NT2/D1 (cell line): ENCODE measurements at places on chromosomes 11 and 22.

DNA sequence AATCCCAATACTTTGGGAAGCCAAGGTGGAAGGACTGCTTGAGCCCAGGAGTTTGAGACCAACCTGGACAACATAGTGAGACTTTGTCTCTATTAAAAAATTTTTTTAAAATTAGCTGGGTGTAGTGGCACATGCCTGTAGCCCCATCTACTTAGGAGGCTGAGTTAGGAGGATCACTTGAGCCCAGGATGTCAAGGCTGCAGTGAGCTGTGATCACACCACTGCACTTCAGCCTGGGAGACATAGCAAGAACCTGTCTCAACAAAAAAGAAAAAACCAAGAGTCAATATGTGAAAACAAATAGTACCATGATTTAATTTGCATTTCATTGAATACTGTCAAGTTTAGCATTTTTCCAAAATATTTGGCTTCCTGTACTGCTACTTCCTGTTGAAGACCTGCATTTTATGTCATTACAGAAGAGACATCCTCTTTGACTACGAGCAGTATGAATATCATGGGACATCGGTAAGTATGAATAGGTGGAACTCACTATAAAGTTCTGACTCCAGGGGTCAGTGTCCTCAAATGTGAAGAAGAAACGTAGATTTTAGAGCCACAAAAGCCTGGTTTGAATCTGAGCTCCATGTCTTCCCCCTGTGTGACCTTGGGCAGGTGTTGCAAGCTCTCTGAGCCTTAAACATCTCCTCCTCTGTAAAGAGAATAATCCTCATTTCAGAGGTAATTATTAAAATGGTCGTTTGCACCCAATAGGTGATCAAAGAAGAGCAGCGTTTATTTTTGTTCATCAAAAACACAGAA is 16.0 kb downstream of the CDC45 start:
- no peak for DNase-seq

GRCh38 chr22:48753381-48753730 is 1074.3 kb downstream of the BRD1 start:
- DNase-seq, result no peak

- DNase-seq, result no peak
Measured at GRCh38 chr22:19019029-19019678, 83.1 kb upstream of the PRODH start.

GRCh38 chr11:44938066-44938691 is 12.5 kb downstream of the TP53I11 start:
- no peak for DNase-seq

DNA sequence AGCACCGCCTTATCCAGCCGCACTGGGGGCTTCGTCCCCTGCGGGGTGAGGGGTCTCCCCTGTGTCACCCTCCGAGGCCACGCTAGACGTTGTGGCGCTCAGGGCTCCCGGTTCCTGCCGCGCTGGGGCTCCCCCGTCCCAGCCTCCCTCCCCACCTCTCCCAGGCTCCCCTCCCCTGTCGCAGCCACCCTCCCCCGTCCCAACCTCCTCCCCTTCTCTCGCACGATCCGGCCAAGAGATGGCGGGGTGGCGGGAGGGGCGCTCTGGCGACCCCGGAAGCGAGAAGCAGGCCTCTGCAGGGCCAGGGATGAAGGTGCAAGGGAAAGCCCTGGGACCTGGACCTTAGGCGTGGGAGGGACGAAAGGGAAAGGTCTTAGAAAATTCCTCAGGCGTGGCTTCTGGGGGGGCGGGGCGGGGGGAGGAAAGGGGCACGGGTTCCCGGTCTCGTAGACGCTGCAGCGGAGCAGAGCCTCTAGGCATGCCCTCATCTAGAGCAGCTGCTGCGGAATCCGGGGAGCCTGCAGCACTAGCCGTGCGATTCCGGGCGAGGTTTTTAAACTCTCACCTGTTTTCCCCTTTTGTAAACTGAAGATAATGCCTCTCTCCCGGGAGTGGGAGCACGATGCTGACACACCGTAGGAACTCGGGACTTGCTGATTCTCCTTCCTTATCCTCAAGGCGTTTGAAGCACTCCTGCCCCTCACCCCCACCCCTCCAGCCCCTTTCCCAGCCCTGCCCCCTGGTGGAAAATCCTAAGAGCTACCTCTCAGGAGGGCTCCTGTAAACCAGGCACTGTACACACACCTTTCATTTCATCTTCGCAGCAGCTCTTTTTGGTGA is 14.4 kb downstream of the KCNJ5 start:
- DNase-seq, result peak; percentile 40

GRCh38 chr11:101296896-101297295 is 167.3 kb upstream of the PGR start:
- DNase-seq, result no peak

GRCh38 chr11:72626414-72626936 is 47.7 kb downstream of the PDE2A start:
- DNase-seq, result no peak

DNA sequence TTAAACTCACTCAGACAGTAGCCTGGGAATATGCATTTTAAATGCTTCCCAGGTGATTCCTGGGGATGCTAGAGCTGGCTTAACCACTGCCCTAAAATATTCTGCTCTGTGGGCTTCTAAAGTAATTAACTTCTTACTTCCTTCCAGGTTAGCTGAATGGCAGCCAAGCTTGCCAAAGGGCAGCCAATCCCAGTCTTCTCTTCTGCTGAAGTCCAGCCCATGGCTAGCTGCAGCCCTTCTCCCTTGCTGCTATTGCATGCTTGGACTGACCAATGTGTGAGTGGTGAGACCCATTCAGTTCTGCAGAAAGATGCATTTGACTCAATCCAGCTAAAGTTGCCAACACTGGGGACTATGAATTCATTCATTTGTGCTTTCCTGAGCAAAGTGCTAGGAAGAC is 411.9 kb downstream of the SOX6 start:
- no peak for DNase-seq

DNA sequence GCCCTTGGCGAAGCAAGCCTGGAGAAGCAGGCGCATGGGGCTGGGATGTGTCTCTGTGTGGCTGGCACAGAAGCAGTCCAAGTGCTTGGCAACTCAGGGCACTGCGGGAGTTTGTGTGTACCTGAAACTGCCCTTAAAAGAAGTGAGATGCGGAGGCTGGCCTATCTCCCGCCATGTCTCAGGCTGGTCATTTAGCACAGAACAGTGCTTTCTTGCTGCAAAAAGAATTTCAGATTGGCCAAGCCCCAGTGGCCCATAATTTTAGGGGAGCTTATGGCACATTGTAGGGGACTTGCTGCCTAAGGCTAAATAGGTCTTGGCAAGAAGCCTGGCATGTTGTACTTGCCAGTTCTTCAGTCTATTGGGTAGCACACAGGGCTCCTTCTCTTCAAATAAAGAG is 16.4 kb downstream of the EHF start:
- DNase-seq, result no peak
